ENCODE measurements at places on chromosomes 12 and 14.
A peak's percentile ranks its signal among the peaks of the same experiment; 100 is the strongest.

DNA sequence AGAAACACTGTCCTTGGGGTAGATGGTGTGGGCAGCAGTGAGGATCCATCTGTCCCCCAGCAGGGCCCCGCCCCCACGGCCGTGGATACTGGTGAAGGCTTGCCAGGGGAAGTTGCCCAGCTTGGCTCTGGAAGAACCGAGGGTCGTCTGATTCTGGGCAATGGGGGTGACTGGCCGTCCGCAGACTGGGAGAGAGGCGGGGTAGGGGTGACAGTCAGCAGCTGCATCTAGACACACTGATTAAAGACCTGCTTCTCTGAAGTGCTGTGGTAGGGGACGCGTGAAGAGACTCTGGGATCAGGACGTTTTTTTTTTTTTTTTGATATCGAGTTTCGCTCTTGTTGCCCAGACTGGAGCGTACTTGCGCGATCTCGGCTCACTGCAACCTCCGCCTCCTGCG, 4.7 kb upstream of the C1R start:
- no peak for DNase-seq

GRCh38 chr12:68434391-68435298, 102.5 kb upstream of the MDM1 start:
- DNase-seq: no peak

- no peak for DNase-seq
Measured at GRCh38 chr12:77837876-77838291, 7.2 kb downstream of the NAV3 start.

- DNase-seq: peak; percentile 27
Measured at GRCh38 chr12:117377758-117378157, 16.3 kb upstream of the NOS1 start.

- no peak for DNase-seq
Measured at GRCh38 chr12:29816874-29817725, 33.4 kb upstream of the TMTC1 start.

DNA sequence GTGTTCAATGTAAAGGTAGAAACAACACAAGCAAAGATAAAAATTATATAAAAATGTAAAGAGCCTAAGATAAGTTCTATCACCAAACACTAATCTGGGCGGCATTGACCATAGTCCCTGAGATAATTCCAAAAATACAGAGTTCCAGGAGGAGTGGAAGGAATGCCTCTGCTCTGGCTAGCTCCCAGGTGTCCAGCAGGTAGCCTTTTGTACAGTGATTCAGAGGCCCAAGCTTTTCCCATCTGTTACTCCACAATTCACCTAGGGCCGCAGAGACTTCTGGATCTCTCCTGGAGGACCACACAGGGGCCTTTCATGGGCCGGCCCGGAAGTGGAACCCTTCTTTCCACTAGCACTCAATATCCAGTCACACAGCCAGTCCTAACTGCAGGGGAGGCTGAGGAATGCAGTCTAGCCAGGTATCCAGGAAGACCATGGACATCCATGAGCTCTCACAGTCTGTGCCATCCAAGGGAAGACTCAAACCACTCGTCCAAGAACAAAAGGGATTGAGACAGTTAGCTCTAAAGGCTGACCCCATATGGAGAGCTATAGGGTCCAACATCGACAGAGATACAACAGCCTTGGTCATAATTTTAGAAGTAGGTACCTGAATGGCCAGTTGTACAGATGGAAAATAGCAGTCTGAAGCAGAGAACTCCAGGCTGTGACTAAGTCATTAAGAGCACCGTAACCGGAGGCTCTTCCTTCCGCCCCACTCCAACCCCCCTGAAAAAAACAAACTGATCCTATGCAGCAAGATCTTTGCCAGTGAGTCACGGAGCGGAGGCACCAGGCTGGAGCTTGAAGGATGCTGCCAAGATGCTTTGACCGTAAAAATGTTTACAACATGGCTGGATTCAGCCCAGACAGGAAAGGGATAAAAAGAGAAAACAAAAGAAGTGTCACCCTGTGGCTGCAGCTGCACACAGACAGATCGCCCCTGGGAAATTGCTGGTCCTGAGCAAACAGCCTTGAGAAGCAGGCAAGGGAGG, 204.8 kb downstream of the NUAK1 start:
- no peak for DNase-seq

DNA sequence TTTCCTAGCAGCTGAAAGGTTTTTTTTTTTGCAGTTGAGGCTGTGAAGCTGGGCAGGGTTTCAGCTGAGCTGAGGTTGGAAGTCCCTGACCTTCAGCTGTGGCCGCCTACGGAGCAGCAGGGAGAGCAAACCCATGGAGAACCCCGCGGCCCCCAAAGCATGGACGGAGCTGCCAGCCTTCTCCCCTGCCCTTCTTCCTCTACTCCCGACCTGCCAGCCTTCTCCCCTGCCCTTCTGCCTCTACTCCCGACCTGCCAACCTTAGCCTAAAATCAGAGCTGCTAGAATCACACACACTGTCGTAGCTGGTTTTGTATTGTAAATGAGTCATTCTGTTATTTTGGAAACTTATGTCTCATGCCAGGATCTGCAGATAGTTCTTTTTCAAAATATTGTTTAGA, 74.6 kb downstream of the PPP2R5C start:
- DNase-seq: no peak

DNA sequence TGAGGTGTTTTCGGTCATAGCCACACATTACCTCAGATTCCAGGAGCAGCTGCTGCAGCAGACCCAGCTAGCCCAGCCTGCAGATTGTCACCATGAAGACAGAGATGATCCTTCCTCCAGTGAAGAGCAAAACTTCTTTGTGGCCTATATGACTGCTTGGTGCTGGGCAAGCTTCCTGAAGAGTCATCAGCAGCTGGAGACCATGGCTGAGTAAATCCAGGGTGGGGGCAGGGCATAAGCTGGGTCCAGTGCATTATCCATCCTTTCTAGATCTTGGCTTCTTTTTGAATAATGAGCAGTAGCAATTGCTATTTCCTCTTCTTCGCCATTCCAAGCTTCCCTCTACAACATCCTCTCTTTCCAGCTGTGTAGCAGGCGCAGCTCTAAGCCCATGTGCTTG, 373.1 kb upstream of the DDHD1 start:
- no peak for DNase-seq

DNA sequence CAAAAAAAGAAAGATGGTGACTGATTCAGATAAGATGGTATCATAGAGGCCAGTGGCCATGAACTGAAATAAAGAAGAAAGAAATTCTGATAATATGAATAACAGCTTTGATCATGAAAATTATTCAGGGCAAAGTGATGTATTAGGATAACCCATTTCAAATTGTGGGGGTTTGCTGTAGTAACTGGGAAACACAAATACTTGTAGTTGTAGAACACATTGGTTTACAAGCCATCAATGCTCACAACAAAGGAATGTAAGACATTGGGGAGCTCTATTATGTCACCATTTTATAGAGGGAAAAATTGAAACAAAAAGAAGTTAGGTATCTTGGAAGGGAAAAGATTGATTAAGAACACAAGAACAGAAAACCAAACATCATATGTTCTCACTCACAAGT, 140.4 kb upstream of the FRMD6 start:
- no peak for DNase-seq

- no peak for DNase-seq
Measured at GRCh38 chr14:95410838-95411237, 91.1 kb upstream of the CLMN start.

GRCh38 chr12:100185361-100185894, 15.2 kb upstream of the ACTR6 start:
- DNase-seq: no peak

- no peak for DNase-seq
Measured at GRCh38 chr12:42187799-42188198, 43.1 kb upstream of the GXYLT1 start.

GRCh38 chr12:111685811-111686573, at the start of the genes ACAD10 and BRAP:
TSS of gene ACAD10 (plus strand) at chr12:111686053. CDS start at chr12:111692710, 6,657 bp downstream.
TSS of gene BRAP (minus strand) at chr12:111685956. CDS start at chr12:111685792, 164 bp downstream.
- peak; percentile 94 for DNase-seq

GRCh38 chr12:117439531-117440001, 78.1 kb upstream of the NOS1 start:
- no peak for DNase-seq

- no peak for DNase-seq
Measured at GRCh38 chr12:84484798-84485197, 427.8 kb downstream of the SLC6A15 start.

GRCh38 chr12:27624586-27624985, 71.7 kb upstream of the REP15 start:
- no peak for DNase-seq

GRCh38 chr14:56300495-56300894, 182.3 kb downstream of the PELI2 start:
- no peak for DNase-seq

DNA sequence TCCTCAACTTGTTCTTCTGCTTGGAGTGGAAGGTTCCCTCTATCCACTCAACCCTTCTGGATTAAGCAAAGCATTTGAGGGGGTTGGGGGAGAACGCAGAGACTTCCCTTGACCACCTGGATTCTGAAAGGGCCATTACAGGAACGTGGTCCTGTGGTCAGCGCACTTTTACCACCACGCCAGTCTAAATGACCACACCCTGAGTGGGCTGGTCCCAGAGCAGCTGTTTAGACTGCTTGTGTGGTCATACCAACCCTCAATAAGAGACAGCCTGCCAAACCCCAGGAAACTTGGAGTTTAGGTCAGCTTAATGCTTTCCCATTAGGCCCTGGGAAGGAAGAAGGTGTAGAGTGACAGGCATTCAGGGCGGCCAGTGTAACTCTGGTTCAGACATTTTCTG, 165.5 kb upstream of the ATP2B1 start:
- DNase-seq: no peak

GRCh38 chr14:101511199-101511598, 50.1 kb upstream of the DIO3 start:
- DNase-seq: no peak

GRCh38 chr14:84814391-84814790, 715.6 kb upstream of the FLRT2 start:
- DNase-seq: no peak

DNA sequence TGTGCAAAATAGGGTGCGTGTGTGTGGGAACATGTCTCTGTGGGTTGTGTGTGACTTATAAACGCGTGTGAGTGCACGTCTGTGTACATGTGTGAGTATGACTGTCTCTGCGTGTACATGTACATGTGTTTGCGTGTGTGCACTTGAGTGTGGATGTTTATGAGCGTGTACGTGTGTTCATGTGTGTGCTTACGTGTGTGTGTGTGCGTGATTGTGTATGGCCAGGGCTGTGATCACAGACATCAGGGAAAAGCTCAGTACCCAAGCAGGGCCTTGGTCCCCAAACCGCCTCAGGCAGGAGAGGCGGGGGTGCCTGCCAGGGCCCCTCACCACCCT, 326.3 kb upstream of the DIO3 start:
- no peak for DNase-seq

GRCh38 chr12:119826661-119827445, 50.3 kb downstream of the CIT start:
- no peak for DNase-seq

DNA sequence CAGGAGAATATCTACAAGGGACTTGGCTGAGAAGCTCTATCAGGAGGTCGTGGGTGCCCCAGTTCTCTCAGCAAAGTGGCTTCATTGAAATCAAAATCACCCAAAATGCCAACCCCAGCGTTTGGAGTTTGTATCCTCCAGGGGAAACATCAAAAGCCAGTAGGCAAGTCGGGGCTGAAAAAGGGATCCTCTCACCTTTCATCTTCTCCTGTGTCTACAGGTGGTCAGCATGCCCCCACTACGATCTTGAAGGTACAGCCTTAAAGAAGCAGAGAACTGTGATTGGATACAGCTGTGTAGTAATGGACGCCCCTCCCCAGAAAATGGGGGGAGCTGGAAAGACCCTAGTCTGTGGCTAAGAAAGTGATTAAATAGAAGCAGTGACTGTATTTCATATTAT, 22.2 kb downstream of the HRK start:
- DNase-seq: no peak

GRCh38 chr14:104680806-104681688, 8.4 kb upstream of the INF2 start:
- DNase-seq: peak; percentile 74

DNA sequence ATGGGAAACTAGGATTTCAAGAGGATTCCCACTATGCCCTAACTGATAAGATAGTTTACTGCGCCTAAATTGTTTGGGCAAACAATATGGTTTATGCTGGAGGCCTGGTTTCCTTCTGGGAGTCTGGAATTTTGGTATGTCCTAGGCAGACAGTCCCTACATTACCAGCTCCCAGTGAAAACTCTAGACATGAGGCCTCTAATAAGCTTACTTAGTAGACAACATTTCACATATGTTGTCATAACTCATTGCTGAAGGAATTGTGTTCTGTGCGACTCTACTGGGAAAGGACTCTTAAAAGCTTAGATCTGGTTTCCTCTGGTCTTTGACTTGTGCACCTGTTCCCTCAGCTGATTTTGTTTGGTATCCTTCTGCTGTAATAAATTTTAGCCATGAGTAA, 18.0 kb upstream of the PRPF39 start:
- no peak for DNase-seq

Data from hematopoietic multipotent progenitor cell treated with erythropoietin and hydrocortisone succinate and interleukin-3 and kit ligand, for 8 days (in vitro differentiated cells).